ENCODE measurements at places on chromosomes 16 and 17.
A peak's percentile ranks its signal among the peaks of the same experiment; 100 is the strongest.

GRCh38 chr16:50708373-50709060, 15.1 kb downstream of the NOD2 start:
- no peak for DNase-seq

GRCh38 chr17:76500074-76500746, 1.0 kb downstream of the RHBDF2 start:
- no peak for DNase-seq

GRCh38 chr16:57409065-57409464, 4.5 kb downstream of the CCL17 start:
- no peak for DNase-seq

DNA sequence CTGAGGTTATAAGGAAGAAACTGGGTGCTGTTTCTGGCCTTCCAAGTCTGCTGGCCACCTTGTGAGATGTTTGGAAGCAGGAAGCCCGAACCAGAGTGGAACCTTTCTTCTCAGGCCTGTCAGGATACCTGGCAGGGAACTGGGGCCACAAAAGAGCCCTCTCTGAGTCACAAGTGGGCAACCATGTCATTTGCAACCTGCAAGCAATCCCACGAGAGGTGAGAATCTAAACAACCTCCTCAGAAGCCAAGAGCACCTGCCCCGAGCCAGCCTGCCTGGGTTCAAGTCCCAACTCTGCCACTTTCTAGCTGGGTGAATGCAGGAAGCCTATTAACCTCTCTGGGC, 3.3 kb downstream of the COTL1 start:
- no peak for DNase-seq

GRCh38 chr17:74042744-74043486, 160.6 kb upstream of the RPL38 start:
- DNase-seq: no peak

- DNase-seq: no peak
These were observed 60.0 kb upstream of the BCAR1 start for GRCh38 chr16:75311383-75311938.

GRCh38 chr16:77922228-77922754, 100.1 kb upstream of the CLEC3A start:
- DNase-seq: no peak

DNA sequence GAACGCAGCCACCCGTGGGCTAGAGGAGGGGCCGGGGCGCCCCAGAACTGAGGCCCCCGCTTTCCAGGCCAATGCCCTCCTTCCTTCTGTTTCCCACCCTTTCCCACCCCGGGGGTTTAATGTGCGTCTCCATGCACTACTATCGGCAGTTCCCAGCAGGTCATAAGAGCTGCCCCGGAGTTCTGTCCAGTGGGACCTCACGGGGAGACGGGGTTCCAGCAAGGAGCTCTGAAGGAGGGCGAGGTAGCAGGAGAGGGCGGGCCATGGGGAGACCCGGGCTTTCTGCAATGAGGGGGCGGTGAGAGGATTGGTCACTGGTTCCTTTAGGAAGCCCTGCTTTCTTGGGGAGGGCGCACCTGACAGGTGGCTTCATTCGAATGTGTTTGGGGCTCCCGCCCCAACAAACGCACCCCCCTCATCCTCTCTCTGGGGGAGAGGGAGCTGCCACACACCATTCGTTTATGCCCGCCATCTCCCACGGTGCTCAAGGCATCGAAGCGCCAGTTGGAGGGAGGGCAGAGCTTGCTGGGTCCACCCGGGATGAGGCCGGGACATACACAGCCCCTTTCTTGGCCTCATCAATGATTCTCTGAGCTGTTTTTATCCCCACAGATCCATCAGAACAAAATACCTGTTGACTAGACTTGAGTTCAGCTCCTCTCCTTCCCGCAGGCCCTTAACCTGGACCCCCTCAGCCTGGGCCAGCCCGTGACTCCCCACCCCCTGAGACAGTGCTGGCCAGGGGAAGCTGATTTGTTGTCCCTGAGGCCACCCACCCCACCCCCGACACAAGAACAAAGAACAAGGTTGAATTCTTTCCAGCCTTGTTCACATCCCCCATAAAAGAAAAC, 44.1 kb downstream of the SLC7A5 start:
- DNase-seq: no peak

DNA sequence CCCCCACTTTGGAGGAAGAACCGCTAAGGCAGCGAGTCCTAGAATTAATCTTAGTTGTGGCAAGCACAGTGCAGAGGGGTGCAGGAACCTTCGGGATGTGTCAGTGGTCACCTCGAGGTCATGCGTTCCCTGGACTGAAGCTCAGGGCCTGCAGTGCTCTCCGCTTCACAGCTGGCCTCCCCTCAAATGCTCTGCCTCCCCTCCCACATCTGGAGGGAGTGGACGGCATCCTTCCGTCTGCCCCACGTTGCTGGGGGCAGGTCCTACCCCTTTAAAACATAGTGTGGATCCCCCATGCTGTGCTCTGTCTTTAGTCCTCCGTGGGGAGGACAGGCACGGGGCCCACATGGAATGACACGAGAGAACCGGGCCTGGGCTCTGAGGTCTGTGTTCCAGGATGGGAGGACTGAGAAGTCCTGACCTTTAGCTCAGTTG, 99.5 kb upstream of the CDC42EP4 start:
- DNase-seq: no peak

- no peak for DNase-seq
These were observed 82.6 kb upstream of the TOB1 start for GRCh38 chr17:50948711-50949110.

- DNase-seq: no peak
These were observed 255.6 kb downstream of the HS3ST3A1 start for GRCh38 chr17:13346081-13346533.

DNA sequence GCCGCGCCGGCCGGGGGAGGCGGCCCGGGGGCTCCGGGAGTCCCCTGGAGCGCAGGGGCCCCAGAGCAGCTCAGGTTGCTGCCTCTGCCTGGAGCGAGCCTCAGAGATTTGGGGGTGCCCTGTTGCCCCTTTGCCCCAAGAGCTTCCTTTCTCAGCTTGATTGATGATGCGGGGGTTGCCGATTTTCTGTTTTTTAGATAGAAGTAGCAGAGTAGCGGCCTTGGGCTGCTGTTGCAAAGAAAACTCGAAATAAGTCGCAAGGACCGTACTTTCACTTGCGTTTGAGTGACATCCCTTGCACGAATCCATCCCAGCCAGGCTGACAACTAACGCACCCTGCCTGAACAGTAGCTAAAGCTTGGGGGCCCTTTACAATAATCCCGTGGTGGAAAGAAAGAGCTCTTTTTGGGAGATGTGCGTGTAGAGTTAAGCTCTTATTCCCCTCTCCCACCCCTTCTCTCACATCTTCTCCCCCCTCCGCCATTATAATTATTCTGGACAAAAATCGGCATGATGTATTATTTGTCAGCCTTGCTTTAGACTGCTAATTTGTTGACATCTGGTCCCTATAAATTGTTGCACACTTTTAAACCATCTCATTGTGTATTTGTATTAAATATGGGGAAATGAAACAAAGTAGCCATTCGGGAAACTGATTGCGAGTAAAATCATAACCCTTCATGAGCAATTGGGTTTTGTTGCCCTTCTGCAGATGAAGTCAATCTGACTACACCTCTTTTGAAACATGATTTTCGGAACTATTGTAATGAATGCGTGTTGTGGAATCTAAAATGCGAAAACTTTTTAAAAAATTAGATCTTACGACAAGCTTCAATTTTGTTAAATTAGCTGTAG, 873 bp downstream of the USP10 start:
- DNase-seq: no peak

DNA sequence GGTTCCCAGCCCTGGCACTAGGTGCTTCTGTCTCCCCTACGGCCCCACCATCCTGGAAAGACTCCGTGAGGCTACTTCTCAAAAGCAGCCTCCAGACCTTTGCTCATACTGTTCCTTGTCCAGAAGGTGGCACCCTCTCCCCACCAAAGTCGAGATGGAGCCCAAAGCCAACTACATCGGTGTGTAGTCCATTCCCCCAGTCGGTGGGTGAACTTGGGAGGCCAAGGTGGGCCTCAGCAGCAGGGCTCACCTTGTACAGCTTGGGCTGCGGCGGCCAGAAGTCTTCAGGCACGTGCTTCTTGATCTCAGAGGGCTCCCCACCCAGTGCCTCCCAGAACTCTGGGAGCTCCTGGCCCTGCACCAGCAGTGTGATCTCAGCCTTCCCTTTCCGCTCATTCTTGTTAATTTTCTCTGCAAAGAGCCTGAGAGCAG, 10.2 kb downstream of the FLII start:
- peak; percentile 53 for DNase-seq

DNA sequence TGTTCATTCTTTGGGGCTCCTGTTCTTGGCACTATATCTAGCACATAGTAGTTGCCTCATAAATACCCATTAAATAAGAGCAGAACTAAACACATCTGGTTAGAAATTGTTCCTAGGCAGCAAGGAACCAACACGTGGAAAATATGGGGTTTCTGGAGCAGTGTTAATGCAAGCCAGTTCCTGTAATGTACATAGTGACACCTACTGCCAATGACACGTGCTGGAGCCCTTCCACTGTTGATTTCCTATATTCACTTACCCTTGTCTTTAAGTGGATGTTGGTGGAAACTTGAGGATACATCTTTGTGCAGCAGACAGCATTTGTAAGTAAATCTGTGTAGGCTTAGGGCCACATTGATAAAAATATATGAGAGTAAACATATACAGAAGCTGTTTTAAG, 1.6 kb upstream of the IRF8 start:
- no peak for DNase-seq

DNA sequence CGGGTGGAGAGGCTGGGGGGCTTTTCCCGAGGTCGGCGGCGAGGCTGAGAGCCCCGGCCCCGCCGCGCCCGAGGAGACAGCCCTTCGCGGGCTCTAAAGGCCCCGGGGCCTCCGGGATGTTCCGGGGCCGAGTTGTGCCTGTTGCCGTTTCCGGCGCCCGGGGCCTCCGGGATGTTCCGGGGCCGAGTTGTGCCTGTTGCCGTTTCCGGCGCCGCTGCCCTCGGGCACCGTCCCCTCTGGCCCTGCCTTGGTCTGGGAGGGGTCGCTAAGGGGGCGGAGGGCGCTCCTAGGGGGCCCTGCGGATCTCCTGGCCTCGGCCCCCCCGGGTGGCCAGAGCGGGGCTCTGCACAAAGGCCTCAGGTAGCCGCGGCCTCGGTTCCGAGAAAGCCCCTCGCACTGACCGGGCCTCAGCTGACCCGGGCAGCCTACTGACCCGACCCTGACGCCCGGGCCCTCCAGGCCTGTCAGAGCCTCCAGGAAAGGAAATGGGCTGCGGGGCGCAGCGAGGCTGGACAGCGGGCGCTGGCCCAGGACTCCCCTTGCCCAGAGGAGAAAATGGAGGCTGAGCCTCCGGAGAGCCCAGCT, 24.2 kb downstream of the ACTG1 start:
- no peak for DNase-seq

DNA sequence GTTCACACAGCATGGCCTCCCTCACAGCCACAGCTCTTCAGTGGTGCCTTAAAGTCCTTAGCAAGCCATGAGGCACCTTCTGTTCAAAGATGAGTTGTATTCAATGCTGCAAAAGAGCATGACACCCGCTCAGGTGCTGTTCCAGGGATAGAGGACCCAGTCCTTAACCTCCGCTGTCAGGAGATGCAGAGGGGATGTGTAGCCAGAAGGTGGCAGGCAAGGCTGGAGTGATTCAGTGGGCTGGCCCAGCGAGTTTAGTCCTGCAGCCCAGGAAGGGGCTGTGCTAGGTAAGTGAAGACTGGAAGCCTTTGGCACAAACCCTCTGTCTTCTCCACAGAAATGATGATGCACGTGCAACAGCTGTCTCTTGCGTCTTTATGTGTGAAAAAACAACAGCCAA, 25.0 kb upstream of the ADAM11 start:
- DNase-seq: no peak

DNA sequence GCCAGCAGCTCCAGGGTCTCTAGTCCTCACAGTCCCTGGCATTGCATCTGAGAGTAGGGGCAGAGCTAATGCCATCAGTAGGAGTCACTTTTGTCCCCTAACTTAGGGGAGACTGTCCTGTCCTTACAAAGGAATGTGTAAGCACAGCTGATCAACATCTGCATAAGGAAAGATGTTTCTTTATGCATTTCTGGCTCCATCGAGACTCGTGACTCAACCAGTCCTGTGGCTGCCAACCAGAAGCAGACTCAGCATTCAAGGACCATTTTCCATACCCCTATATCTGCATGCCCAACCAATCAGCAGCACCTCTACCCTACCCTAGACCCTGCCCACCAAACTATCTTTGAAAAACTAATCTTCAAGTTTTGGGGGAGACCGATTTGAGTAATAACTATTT, 8.2 kb upstream of the MPP2 start:
- DNase-seq: no peak

- no peak for DNase-seq
These were observed 4.4 kb downstream of the SSTR5 start for GRCh38 chr16:1076801-1077576.

DNA sequence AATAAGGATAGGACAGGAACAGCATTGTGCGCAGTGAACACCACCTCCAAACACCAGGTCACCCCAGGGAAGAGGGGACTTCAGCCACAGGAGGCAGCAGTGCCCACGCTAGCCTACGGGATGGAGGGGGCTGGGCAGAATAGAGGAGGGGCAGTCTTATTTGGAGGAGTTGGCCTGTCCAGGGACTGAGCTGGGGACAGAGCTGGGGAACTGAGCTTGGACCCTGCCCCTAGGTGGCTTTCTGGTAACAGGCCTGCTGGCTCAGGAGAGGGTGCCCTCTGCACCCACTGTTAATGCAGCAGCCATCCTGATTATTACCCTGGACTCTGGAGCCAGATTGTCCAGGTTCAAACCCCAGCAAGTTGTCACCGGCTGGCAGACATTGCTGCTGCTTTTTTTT, 9.3 kb downstream of the CCDC102A start:
- DNase-seq: no peak

GRCh38 chr16:56852401-56852730, 12.6 kb upstream of the SLC12A3 start:
- no peak for DNase-seq

DNA sequence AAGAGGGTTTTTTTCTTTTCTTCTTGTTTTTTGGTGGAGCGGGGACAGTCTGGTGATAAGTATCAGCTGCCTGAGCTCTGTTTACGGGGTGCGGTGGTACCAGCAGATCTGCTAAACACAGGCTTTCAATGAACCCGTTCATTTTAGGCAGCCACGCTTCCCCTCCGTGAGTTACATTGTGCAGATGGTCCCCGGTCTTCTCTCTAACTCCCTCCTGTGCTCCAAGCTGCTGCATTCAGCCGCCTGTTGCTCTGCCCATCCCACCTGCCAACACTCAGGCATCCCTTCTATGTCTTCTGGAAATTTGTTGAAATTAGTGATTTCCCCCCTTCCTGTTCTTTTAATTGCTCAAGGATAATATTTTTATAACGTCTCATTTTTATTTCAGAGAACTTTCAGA, 82.1 kb upstream of the ELAC2 start:
- DNase-seq: no peak

- DNase-seq: no peak
These were observed 161.3 kb downstream of the SLC39A11 start for GRCh38 chr17:72931163-72931562.

- no peak for DNase-seq
These were observed 14.1 kb upstream of the ITGAE start for GRCh38 chr17:3815122-3815521.

DNA sequence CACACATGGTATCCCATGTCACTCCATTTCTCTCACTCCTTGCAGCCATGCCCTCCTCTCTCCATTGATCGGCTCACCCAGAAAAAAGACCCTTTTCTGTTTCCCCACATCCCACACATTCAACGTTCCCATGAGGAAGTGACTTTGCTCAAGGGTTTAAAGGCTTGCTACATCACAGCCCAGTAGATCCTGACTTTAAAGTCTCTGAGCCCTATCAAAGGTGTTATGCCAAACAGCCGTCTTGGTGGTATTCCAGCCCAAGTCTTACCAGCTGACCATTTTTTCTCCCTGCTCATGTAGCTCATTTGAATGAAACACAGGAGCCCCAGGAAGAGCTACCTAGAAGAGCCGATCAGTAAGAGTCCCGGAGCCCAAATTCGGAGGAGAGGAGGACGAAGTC, 7.4 kb upstream of the TXNDC11 start:
- DNase-seq: no peak

All from left ventricle myocardium inferior (tissue), 1 donor.